Urothelium cell line (cell line): ENCODE measurements at places on chromosomes 5 and 9.

DNA sequence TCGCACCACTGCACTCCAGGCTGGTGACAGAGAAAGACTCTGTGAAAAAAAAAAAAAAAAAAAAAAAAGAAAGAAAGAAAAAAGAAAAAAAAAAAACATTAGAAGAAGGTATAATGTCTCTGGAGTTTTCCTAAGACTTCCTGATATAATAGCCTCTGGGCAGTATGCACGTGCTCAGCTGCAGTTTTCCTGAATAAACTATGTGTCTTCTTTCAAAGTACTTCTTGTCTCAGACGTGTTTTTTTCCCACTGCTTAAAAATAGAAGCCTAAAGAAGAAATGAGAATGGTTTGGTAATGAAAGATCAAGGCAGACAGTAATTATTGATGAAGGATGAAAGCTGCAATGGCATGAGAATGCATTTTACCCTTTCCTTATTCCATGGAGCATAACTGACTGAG is 148.1 kb upstream of the TRPC7 start:
- DNase-seq: no peak

- DNase-seq: peak; percentile 48
These were observed 13.4 kb upstream of the TXNDC8 start for GRCh38 chr9:110351009-110351467.

GRCh38 chr5:168790002-168790635 is 211.0 kb upstream of the PANK3 start:
- no peak for DNase-seq

DNA sequence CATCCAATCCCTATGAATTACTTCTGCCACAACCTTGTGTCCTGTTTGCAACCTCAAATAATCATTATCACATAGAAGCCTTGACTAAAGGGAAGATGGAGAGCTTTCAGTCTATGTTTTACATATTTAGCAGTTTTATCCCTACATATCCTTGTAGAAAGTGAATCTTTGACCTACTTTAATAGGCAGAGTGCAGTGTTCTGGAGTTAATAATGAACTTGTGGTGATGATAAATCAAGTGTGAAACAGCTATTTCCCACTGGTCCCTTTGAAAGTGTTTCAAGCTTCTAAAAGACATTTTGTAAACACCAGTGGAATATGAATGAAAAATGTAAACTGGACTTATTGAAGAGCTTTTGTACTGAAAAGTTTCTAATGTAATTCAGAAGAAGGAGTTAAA is 406.7 kb downstream of the GABRG2 start:
- no peak for DNase-seq

DNA sequence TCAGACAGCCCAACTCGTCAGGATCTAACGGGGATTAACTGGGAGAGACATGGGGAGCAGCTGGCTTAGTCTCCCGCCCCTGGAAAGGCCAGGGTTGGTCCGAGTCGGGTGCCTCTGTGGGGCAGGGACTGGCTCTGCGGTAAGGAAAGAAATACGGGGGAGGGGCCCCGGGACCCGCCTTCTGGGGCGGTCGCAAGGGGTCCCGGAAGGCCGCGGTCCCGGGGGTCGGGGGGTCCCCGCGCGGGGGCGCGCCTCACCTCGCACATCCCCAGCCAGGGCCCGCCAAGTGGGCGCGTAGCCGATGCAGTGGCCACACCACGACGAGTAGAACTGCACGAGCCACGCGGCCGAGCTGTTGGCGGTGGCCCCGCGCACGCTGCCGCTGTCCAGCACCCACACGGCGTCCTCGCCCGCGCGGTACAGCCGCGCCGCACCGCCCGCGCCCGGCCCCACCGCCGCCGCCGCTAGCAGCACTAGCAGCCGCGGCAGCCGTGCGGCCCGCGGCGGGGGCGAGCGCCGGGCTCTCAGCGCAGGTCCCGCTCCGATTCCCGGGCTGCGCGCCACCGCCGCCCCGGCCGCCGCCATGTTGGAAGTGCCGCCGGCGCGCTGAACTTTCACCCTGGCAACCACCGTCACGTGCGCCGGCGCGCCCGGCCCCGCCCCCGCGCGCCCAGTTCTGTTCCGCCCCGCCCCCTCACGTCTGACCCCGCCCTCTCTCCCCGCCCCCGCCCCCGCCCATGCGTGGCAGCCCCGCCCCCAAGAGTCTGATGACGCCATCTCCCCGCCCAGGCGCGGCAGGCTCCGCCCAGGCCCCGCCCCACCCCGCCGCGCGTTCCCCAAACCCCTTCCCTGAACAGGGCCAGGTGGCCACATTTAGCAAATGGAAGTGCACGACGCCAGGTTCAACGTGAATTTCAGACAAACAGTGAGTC is at the start of gene QSOX2:
Gene QSOX2 (minus strand): TSS at position 594 of the 932 bp plus-strand sequence. CDS start 9 bp downstream, at position 585.
- peak; percentile 93 for DNase-seq

DNA sequence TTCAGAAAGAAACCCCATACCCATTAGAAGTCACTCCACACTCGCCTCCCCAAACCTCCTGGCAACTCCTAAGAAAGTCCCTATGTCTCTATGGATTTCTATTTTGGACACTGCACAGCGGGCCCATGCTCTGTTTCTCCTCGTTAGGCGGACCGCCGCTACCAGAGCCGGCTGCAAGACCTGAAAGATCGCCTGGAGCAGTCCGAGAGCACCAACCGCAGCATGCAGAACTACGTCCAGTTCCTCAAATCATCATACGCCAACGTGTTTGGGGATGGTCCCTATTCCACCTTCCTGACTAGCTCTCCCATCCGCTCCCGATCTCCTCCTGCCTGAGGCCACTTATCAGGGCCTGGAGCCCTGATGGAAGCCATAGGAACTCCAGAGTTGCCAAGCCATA is 4.6 kb upstream of the GLE1 start:
- DNase-seq: no peak

GRCh38 chr5:140348104-140348503 is 1.7 kb upstream of the HBEGF start:
- DNase-seq: no peak

DNA sequence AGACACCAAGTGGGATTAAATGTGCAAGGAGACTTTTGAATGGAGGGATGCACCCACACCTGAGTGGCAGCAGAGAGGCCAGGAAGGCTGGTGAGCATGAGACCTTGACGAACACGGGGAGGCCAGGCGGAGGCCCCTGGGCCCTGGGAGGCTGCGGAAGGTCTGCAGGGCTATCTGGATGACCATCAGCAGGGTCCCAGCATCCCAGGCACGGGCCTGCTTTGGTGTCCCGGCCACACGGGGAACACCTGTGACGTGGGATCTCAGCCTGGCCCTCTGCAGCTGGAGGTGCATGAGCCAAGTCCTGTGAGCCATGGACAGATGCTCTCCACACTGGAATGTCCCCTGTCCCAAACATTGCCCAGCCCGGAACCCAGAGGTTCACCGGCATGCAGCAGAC is 174.0 kb upstream of the FOXD4L5 start:
- DNase-seq: no peak

GRCh38 chr9:38186404-38187115 is 117.5 kb upstream of the SHB start:
- no peak for DNase-seq

GRCh38 chr5:146048994-146049703 is 56.2 kb downstream of the PLAC8L1 start:
- DNase-seq: peak; percentile 67

DNA sequence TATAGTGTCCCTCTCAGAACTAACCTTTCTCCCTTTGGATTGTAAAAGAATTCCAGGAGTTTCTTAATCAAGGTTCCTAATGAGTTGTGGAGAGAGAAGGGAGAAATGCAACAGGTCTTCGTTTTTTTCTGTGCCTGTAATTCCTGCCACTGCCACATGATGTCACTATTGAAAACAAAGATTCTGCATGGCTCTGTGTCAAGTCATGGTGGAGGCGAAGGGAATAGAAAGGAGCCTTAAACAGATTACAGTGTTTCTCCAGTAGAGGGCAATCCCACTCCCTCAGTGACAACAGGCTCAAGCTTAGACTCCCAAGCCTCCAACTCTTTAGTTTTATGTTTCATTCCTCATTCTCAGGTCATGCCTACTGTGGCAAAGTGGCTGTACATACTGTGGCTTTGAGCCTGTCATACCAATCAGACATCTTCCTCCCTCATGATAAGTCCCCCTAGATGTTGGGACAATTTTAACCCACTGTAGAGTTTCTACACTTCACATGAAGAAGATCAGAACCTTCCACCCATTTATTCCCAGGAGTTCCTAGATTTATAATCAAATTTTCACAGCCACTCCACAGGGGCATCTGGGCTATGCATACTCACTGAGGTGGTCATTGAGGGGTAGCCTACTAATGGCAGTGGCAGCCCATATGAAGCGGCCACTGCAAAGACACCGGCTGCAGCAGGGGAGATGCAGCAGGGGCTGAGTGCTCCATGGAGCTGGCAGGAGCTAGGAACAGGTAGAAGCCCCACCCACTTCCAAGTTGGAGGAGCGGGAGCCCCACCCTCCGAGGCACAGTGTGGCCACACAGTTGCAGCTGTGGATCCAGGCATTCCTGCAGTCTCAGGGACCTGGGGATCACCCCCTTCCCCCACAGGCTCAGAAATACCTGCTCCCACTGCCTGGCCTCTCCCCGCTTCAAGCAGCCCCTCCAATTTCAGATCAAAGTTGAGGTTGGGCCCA is 97.4 kb upstream of the TRIM32 start:
- peak; percentile 16 for DNase-seq

DNA sequence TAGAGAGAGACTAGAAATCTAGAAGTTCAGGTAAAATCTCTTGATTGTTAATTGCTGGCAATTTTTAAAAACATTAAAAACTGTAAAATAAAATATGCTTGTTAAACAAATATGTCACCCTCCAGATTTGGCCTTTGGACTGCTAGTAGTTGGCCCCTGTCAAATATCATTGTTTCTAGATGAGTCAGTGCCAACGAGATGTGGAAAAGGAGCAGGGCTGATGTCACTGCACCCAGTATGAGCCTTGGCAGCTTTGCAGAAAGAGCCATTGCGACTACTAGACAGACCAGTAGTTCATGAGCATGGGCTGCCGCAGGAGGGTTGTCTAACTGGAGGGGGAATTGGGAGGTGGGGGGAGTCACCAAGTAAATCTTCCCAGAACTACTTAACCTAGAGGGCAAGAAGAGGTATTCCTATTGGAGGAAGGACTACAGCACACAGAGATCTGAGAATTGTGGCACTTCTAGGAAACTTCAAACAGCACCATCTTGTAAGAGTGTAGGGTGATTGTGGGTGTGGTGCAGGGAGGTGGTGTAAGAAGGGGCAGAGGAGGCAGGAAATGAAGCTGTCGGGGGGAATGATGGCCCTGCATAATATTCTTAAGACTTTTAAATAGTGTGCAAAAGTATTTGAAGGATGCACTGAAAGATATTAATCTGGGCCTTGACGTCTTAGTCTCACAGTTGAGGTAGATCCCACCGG is 7.1 kb upstream of the DOCK2 start:
- peak; percentile 72 for DNase-seq

DNA sequence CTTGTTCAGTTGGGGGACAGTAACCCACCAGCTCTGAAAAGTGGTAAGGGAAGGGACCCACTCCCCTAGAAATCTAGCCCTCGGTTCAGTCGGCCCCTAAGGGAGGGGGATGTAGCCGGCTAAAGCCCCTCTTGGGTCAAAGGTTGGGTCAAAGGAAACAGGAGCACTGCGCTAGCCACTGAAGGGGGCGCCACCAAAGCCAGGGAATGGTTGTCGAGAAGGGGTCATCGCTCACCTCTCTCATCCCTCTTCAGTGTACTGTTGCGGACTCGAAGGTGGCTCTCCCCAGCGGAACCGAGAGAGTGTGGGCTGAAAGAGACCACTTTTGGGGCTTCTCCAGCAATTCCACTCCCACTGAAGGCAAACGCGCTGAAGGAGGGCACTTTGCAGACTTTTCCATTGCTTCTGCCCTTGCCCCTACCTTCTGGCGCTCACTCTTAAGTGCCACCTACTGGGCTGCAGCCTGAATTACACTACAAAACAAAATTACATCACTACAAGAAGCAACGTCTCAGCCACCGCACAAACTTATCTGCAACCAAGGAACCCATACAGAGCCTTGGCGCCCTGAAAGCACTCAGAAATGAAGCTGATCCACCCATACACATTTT is 396.9 kb downstream of the PDE4D start:
- DNase-seq: peak; percentile 35
